Purkinje cell (primary cell): ENCODE measurements at places on chromosomes 11 and 22. TPM values are rescaled to one million over a fixed set of nuclear protein-coding genes. Genes with fewer than 3 reads are reported as not detected.

OR4C5 gene
- not detected in 2 replicates for polyA plus RNA-seq

EHF gene
- polyA plus RNA-seq: not detected in 2 replicates

C11orf52 gene
- 1.7 TPM in 1 of 2 replicates, not detected in the other for polyA plus RNA-seq

CTSW gene
- polyA plus RNA-seq: not detected in 2 replicates

CASP1 gene
- 0.57 TPM in 1 of 2 replicates, not detected in the other for polyA plus RNA-seq

RTN3 gene
- 24.2 and 191 TPM in 2 replicates for polyA plus RNA-seq

A4GALT gene
- not detected in 2 replicates for polyA plus RNA-seq

KDM4E gene
- not detected in 2 replicates for polyA plus RNA-seq

MCM5 gene
- 0.27 and 0.38 TPM in 2 replicates for polyA plus RNA-seq

CCDC116 gene
- not detected in 2 replicates for polyA plus RNA-seq

E2F8 gene
- polyA plus RNA-seq: not detected in 2 replicates
